ENCODE measurements at places on chromosomes 11 and 22.

DNA sequence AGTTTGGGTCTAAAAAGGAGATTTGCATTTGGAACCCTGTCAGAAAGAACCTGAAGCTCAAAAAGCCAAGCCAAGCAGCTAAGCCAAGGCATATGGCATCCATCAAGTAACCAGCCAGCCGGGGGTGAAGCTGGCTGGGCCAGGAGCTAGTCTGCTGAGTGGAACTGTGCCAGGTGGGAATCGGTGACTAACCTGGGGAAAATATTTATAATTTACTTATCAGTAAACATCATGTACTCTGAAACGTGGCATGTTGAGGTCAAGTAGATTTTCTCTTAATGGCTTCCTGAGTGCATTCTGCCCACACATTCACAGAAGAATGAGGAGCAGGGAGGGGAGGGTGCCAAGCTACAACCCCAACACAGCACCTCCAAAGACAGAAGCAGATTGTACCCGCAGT is 70.5 kb upstream of the SESN3 start:
- DNase-seq, result no peak

DNA sequence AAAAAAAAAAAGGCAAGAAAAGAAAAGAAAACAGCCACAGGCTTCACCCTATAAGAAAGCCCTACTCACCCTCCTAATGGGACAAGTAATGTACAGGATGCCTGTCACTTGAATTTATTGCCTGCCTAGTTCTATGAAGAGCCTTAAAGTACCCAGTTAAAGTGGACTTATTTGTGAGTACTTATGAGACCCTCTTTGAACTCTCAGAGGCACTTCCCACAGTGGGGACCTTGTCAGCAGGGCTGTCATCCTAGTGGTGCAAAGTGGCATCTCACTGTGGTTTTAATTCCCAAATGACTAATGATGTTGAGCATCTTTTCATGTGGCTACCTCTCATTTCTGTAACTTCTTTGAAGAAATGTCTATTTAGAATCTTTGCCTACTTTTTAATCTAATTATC is 41.8 kb upstream of the BARX2 start:
- no peak for DNase-seq

DNA sequence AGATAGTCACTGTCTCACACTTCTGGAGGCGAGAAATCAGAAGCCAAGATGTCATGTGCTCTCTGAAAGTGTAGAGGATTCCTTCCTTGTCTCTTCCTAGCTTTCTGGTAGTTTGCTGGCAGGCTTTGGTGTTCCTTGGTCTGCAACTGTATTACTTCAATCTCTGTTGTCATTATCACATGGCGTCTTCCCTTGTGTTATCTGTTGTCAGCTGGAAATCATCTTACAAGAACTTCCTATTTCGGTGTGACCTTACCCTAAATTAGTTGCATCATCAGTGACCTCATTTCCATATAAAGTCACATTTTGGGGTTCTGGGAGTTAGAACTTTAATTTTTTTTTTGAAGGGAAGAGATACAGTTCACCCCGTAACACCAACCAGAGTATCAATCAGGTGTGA is 3.3 kb upstream of the LIN7C start:
- no peak for DNase-seq

DNA sequence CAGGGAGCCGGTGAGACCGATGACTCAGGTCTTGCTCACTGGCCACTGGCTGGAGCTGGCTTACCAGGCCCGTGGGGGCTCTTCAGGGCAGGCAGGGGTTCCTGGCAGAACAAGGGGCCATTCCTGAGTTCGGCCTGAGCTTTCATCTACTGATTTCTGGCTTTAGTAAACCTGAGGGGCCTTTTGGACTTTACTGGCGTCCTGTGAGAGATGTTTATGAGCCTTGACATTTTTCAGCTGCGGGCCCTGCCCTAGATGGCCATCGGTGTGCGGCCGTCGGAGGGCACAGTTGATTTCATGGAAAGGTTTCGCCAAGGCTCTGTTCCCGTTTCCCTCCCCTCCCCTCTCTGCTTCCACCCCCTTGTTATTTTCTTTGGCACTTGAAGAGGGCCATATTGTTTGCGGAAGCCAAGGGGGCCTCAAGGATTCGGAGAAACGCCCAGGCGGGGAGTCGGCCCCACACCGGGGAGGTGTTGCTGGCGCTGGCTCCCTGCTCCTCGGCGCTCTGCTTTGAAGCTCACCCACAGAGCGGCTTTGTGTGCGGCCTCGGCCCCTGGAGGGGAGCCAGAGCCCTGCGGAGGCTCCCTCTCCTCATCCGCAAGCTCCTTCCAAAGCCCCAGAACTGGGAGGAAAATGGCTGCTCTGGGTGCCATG is 17.7 kb downstream of the ELF5 start:
- no peak for DNase-seq

DNA sequence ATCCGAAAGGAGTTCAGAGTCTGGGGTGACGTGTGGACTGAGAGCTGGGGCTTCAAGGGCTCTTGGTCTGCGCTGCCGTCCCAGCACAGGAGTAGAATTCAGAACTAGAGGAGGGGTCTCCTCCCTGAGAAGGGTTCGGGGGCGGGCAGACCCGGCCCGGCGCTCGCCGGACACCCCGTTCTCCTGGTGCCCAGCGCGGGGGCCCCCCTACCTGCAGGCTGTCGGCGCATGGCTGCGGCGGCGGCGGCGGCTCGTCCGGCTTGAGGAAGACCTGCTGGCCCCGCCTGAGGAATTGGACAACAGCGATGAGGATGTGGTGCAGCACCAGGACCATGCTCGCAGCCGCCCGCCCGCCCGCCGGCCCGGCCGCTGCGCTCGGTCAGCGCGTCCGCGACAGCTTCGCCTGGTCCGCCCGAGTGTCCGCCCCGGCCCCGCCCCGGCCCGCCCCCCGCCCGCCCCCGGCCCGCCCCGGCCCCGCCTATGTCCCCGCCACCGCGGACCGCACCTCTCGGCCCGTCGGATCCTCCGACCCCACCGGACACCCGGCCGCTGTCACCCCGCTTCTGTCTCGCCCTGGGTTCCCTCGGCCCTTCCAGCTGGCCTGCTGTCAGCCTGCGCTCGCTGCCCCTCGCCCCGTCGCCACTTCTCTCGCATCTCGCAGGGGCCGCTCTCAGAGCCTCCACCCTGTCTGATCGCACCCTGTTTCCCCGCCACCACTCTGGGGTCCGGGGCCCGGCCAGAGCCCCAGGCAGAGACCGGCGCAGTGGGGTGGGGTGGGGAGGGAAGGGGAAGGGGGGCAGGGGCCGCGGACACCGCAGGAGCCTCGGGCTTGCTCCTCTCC is 32.0 kb downstream of the PDE2A start:
- DNase-seq, result peak; percentile 42

DNA sequence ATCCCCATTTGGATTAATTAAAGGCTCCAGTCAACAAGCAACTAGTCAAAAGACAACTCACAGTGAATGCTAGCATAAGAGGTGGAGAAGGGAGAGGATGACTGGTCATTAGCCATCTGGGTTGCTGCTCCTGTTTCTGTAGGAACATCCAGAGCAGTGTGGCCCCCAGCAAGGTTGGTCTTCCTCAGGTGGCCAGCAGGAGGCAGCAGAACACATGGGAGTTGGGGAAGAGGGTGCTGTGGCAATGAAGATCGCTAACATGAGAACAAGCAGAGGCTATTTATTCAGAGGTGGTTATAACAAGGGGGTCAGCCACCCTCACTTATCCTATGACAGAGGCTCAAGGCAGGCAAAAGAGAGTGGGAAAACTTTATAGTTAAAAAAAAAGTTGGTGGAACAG is 21.3 kb downstream of the IZUMO1R start:
- DNase-seq, result peak; percentile 76

DNA sequence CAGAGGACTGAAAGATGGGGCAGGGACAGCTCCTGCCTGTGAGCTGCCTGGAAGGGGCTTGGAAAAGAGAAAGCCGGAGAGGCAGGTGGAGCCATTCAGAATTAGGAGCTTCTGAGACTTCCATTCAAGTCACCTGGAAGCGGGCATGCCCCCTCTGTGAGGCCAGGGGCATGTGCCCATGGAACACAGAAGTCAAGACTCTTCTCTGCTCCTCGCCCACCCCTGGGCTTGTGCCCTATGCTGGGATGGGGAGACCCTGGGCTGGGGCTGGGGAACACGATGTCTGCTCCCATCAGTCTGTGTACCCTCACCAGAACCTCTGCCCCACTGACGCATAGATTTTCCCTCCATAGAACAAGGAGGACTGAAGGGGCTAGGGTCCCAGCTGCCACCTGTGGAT is 372.0 kb downstream of the SHANK2 start:
- DNase-seq, result no peak

DNA sequence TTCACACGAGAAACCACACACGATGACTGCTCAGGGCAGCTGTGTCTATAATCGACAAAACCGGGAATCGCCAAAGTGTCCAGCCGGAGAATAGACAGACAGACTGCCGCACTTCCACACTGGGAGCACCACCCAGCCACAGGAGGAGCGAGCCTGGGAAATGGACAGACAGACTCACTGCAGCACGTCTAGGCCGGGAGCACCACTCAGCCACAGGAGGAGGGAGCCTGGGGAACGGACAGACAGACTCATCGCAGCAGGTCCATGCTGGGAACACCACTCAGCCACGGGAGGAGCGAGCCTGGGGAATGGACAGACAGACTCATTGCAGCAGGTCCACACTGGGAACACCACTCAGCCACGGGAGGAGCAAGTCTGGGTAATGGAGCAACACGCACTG is 137.2 kb downstream of the BRD1 start:
- no peak for DNase-seq

DNA sequence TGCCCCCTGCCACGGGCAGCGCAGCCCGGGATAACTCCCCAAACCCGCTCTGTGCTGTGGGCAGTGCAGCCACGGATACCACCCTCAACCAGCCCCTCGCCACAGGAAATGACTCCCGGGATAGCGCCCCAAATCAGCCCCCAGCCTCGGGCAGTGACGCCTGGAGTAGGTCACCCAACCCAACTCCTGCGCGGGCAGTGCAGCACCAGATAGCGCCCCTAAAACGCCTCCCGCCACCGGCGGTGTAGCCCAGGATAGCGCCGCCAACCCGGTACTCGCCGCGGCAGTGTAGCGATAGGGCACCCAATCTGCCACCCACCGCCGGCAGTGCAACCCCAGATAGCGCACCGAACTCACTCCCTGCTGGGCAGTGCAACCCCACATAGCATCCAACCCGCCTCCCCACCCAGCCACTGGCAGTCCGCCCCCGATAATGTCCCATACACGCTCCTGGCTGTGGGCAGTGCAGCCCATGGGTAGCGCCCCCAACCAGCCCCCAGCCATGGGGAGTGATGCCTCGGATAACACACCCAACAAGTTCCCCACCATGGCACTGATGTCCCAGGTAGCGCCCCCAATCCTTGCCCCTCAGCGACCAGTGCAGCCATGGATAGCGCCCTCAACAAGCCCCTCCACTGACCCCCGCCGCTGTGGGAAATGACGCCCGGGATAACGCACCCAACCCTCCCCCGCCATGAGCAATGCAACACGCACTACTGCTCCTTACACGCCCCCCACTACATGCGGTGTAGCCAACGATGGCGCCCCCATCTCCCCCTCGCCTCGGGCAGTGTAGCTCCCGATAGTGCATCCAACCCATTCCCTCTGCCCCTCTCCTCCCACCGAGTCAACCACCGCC is 1.5 kb downstream of the RFPL2 start:
- DNase-seq, result peak; percentile 46

DNA sequence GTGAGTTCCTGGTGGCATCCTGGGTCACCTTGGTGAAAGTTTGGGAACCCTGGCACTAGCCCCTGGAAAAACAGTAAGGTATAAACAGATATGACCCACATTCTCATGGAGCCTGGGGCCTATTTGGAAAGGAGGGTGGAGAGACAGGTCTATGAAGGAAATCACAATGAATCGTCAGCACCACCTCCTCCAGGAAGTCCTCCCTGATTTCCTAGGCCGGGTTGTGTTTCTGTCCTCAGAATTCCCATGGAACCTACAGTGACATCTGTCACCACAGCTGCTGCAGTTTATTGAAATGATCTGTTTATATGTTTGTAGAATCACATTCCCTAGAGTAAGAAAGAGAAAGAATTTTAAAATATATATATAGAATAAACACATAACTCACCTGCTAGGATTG is 71.8 kb upstream of the ASPHD2 start:
- no peak for DNase-seq

- DNase-seq, result no peak
These were observed 23.6 kb upstream of the RNASEH2C start for GRCh38 chr11:65744026-65744698.

GRCh38 chr11:70501051-70501901 is 102.9 kb downstream of the CTTN start:
- no peak for DNase-seq

GRCh38 chr11:10390375-10390774 is 64.7 kb upstream of the AMPD3 start:
- DNase-seq, result no peak

DNA sequence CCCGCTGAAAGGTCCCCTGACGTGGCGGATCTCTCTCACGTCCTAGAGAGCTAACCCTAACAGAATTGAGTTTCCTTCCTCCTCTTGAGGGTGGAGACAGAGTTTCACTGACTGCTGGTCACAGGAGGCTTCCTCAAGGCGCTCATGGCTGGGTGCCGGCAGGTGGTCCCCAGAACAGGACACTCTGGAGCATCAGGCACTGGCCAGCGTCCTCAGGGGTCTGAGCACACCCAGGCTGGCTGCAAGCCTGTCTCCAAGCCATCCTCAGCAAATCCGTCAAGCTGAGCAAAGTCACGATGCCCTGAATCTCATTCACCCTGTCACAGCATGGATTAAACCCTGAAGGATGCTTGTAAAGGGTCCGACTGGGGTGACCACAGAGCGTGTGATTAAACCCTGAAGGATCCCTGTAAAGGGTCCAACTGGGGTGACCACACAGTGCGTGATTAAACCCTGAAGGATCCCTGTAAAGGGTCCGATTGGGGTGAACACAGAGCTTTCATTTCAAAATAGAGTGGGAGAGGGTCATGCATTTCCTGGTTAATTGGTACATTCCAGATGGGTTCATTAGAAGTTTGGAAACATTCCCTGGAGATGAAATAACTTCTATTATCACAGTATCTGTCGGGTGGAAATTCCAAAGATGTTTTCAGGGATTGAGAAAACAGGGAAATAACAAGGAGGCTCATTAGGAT is 473.0 kb downstream of the BRD1 start:
- DNase-seq, result no peak

DNA sequence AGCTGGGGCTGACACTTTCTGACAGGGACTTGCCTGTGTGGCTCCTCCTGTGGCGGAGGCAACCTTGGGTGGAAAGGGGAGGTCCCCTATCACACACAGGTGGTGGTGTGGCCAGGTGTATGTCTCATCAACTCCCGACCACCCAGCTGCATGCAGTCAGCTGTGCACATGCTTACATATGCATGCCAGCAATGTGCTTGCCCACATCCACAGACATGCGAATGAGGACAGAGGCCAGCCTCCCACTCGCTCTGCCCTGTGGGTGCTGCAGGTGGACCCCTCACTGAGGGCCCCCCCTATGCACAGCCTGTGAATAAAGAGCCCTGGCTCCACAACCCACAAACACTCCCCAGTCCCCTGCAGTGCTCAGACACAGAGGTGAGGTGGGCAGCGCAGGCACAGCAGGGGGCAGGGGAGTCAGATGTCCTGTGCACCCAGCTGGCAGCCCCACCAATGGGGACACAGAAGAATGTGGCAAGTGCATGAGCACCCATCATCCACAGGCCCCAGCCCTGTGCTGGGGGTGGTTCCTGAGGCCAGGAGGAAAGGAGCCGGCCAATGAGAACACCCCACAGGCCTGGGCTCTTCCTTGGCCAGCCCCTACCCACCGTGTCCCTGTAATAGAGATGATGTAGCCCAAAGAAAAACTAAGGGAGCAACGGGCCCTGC is 9.5 kb downstream of the GNB1L start:
- DNase-seq, result no peak

All from erythroblast (primary cell).